Subcutaneous preadipocyte (primary cell): ENCODE measurements at places on chromosomes 6 and 20. TPM values are rescaled to one million over a fixed set of nuclear protein-coding genes. Genes with fewer than 3 reads are reported as not detected.

SNAI1 gene
- total RNA-seq, result under 0.01 TPM in 2 replicates

STMND1 gene
- not detected in 2 replicates for total RNA-seq

TRIM40 gene
- not detected in 2 replicates for total RNA-seq

BMP6 gene
- 1.1 and 4.7 TPM in 2 replicates for total RNA-seq

PGC gene
- total RNA-seq, result not detected in 2 replicates

BMP5 gene
- under 0.01 and 0.37 TPM in 2 replicates for total RNA-seq

SLC17A3 gene
- not detected in 2 replicates for total RNA-seq

FHL5 gene
- under 0.01 TPM in 1 of 2 replicates, not detected in the other for total RNA-seq

XKR7 gene
- not detected in 2 replicates for total RNA-seq

VWA7 gene
- under 0.01 and 0.98 TPM in 2 replicates for total RNA-seq

SLC32A1 gene
- total RNA-seq, result not detected in 2 replicates
